ENCODE measurements at places on chromosomes 6 and 20. TPM values are rescaled to one million over a fixed set of nuclear protein-coding genes. Genes with fewer than 3 reads are reported as not detected.

DNA sequence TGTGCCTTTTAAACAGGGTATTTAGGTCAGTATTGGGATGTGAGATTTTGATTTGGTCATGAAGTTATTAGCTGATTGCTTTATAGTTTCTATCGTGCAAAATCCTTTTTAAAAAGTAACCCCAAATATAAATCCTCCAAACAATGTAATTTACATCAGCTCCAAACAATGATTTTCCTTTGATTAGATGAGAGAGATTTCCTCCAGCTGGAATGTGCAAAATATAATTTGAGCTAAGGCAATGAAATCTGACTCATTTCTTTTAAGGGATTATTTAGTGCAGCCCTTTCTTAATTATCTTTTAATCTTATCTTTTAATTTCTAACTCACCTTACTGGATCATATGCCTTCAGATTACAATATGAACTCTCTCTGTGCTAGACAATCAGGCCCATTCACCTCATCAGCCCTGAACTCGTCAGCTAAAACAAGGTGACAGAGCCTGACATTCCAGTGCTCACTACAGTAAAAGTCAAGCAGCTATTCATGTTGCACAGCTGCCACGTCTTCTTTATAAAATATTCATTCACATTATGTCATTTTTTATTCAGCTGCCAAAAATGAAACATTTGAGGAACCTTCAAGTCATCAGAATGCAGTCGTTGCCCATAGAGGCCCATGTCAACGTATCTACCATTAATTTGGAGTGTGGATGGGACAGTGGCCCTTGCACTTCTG is 440.1 kb downstream of the CBLN4 start:
- no peak for DNase-seq

GRCh38 chr6:154457881-154458284 is 52.6 kb downstream of the CNKSR3 start:
- no peak for DNase-seq

GRCh38 chr20:63711085-63711645 is 3.3 kb downstream of the ZGPAT start:
- DNase-seq = no peak

DNA sequence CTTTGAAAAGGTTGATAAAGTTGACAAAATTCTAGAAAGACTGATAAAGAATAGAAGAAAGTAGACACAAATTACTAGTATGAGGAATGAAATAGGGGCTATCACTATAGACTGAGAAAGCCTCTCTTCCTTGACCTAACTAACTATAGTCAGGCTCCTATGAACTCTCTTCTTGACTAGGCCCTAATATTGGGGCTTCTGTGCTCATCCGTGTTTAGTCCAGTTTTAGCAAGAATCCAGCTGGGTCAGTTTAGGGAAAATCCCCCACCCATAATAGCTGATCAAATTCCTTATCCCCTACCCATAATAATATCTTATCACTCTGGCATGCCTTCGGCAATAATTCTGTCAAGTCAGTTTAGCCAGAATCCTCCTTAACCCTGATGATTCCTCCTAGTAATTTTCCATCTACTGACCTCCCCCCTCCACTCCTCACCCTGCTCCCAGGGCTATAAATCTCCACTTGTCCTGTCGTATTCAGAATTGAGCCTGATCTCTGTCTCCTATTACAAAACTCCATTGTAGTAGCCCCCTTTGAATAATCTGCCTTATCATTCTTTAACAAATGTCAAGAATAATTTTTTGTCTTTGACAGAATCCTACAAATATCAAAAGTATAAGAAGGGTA is 138.1 kb downstream of the TFAP2A start:
- DNase-seq = no peak

DNA sequence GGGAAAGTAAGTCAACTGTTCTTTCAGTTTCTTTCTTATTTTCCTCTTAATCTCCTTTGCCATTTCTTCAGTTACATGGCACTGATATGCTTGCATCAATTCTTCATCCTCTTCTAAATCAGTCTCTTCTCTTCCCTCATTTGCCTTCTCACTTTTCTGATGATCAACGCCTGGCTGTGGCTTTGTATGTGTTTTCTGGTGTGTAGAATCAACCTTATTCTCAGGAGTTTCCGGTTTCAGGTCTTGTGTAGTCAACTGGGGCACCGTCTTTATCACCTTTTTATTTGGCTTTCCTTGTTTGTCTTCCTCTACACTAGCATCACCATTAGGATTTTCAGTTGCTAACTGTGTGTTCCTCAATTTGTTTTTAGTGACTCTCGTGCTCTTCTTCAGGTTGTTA is 31.6 kb downstream of the AHI1 start:
- no peak for DNase-seq

GRCh38 chr20:62190639-62191411 is 8.0 kb downstream of the MTG2 start:
- DNase-seq = no peak

- no peak for DNase-seq
Measured at GRCh38 chr20:48421547-48421946, 406.3 kb downstream of the PREX1 start.

DNA sequence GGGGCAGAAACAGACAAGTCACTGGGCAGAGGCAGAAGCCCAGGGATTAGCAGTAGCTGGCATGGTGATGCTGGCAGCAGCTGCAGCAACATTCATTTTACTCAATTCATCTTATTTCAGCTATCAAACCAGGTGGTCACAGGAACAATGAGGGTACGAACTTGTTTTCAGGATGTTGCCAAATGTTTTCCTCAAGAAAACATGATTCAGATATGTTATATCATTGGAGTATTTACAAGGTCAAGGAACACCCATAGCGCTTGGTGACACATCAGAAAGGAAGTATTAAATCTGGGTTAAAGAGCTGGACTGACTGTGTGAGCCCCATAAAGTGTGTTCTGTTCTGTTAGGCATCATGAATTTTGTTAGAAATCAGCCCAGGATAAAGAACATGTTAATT is 456.9 kb upstream of the ID4 start:
- DNase-seq = no peak

GRCh38 chr6:95660544-95660943 is 83.2 kb downstream of the MANEA start:
- no peak for DNase-seq

DNA sequence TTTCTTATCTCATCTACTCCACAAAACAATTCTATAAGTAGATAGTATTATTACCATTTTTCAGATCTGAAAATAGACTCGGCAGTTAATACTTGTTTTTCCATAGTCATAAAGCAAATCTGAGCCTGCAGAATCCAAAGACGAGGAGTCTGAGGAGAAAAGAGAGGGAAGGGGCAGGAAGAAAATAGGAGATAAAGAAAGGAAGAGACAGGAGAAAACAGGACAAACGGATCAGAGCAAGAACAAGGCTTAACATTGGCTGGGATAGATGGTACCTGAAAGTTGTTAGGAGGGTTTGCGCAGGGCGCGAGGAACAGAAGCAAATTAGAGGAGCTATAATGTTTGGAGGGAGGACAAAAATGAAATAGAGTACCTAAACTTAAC is 639 bp upstream of the PPIL1 start:
- DNase-seq = no peak

DNA sequence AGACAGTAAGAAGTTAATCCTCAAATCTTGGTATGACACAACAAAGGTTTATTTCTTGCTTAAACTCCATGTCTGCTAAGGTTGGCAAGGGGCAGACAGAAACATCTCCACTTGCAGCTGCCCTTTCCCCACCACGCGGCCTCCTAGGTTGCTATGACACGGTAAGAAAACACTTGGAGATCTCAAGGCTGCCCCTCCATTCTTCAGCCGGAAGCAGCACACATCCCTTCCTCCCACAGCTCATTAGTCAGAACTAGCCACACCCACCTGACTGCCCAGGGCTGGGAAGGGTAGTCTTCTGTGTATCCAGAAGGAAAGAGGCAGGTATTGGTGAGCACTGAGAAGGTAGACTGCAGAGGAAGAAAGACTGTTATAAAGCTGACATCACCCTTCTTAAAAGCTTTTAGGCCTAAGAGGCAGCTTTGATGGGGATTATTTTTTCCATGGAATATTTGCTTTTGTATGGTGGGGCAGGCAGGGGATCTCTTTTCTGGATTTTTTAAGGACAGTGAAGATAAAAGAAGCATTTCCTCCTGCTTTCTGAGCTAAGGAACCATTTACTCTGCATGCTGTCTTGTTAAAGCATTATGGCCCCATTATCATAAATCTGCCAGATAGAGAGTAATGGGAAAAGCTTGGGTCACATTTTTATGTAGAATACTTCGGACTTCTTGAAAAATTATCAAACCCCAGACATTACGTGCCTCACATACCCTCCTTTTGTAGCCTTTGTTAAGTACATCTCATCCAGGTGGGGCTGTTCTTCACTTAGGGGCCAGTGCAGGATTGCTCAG is 41.6 kb downstream of the MRAP2 start:
- no peak for DNase-seq

GRCh38 chr20:48025051-48025515 is 239.8 kb upstream of the SULF2 start:
- DNase-seq = no peak

DNA sequence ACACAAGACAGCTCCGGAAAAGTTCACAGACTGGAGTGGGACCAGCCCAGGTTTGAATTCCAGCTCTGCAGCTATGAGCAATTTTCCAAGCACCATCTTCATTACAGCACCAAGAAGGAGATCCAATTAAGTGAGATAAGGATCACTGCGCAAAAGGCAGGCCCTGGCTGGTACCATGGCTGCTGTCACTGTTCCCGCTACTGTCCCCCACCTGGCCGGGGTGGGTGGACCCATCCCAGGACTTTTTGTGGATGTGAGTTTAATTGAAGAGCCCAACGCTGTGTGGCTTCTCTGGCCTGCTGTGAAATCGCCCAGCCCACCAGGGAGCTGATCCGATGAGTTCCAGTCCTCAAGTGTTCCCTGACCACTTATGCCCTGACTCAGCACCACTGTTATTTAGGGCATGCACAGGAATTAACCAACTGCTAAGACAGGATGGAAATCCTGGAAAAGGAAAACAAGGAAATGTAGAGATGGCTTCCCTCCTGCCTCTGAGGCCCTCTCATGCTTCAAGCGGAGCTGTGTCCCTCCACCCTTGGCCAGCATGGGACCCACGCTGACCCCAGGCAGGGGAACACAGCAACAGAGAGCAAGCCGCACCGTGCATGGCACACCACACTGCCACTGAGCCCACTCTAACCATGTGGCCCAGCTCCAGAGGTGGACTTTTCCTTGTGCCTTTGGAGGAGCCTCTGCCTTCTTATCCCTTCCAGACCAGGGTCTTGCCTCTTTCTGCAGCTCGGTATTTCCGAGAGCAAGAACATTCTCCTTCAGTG is 150.0 kb upstream of the CST7 start:
- DNase-seq = no peak

DNA sequence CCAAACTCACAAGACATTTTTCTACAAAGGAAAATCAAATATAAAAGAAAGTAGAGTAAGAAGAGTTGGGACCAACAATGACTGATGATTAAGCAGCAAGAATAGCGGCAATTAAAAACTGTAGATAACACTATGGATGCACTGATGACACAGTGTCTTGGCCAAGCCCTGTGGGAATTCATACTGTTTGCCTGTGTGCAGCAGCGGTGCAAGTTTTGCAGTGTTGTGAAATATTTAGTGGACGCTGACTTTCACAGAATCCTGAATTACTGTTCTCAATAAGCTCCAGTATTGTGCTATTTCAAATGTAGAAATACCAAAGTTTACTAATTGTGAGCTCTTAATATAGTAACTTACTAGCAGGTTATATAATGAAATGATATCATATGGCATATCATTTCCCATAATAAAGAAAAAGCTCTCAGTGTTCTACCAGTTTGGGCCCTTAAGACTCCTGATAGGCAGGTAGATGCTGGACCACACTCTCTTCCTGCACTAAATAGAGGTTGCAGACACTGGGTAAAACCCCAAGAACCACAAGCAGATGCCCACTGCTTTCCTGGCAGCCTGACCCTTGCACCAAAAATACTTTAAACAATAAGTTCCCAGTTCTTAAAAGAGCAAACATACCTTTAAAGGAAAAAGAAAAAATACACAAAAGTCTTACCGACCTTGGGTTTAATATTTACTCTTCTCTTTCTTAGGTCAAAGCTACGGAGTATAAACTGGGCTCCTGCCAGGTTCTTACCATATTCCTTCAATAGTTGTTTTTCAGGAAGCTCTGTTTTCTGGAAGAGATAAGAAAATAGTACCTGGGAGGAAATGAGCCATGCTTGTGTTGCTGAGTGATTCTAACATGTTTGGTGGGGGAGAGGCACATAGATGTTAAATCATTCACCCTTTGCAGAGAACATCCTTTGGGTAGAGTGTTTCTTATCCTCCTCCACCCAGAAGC is 41.6 kb downstream of the ANKEF1 start:
- no peak for DNase-seq

DNA sequence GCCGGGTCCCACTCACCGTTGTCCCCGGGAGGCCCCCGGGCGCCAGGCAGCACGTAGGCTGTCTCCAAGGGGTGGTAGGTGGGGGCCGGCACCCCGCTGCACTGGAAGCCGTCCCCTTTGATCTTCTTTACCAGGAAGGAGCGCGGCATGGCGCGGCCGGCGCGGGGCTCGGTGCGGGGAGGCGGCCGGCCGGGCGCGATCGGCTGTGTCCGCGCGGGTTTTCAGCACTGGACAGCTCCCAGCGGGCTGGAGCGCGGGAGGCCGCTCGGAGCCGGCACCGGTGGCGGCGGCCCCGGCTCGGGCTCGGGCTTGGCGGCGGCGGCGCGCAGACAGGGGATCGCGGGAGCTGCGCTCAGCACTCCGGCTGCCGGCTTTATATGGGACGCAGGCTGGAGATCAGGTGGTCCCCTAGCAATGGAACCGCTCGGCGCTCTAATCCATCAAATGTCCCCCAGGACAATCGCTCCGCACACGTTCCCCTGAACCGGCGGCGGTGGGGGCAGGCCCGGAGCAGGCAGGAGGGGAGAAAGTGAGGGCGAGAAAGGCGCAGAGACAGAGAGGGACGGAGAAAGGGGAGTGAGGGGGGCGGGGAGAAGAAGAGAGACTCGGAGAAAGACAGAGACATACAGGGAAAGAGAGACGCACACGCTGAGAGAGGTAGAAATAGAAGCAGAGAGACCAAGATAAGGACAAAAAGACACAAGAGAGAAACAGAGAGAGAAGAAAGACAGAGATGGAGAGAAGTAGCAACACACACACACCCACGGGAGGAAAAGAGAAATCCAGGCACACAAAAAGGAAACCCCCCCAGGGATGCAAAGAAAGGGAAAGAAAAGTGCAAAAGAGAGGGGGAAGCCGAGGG is at the start of gene SCRT2:
SCRT2 (minus strand) TSS at position 350 of the 862 bp plus-strand sequence; CDS start at position 149, 201 bp downstream.
- DNase-seq = peak; percentile 74

DNA sequence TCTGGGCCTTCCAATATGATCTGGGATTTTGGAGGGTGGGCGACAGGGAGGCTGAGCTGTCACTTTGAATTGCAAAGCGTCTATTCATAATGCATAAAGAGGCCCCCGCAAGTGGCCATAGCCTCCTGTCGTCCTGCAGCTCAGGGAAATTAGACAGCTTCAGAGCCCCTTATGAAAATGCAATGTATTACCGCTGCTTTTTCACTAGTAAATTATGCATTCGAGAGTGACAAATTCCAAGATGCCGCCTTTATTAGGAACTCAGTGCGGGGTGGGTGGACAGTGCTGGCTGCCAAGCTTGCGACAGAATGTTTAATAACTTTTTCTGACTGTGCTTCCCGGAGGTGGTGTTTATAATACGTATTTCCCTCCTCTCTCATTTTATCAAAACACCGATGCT is 168.5 kb downstream of the DHX35 start:
- DNase-seq = no peak

- DNase-seq = no peak
Measured at GRCh38 chr6:51398064-51398705, 579.5 kb downstream of the TFAP2B start.

The PLCG1 gene
- total RNA-seq = 16.4 TPM

The GPX5 gene
- total RNA-seq = not detected

The VGLL2 gene
- total RNA-seq = not detected

The BHLHE23 gene
- total RNA-seq = 1.3 TPM

The SLC25A27 gene
- 5.7 TPM for total RNA-seq

The LTA gene
- under 0.01 TPM for total RNA-seq

The PRL gene
- under 0.01 TPM for total RNA-seq

The ZNF391 gene
- total RNA-seq = 1.9 TPM

The TRIM31 gene
- not detected for total RNA-seq

All from hematopoietic multipotent progenitor cell (in vitro differentiated cells).